Suprapubic skin (tissue), 4 donors: ENCODE measurements at places on chromosomes 1 and 21.

- no peak for DNase-seq
These were observed 184.3 kb downstream of the HIVEP3 start for GRCh38 chr1:41734201-41734970.

DNA sequence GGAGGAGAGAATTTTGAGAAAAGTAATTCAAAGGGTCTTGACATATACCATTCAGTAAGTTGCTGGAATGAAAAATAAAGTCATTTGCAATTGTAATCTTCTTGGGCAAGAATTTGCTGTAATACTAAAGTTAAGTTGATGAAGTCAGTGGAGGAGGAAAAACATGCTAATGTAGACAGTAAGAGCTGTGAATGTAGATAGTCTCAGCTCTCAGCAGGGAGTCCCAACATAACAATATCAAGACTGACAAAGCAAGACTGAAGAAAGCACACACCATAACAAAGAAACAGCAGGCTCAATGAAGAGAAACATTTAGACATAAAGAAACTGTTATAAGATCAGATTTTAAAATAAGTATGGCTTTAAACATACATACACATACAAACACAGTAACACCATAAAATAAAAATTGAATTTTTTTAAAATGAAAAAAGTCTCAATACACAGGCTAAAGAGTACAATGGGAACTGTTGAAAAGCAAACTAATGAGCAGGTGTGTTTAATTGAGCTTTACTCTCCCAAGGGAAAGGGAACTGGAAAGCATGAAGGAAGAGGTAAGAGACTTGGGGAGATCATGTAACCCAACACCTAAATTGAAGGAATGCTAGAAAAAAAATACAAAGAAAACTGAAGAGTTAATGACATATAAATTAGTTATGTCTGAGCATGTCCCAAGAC is 336.3 kb upstream of the NCAM2 start:
- no peak for DNase-seq

DNA sequence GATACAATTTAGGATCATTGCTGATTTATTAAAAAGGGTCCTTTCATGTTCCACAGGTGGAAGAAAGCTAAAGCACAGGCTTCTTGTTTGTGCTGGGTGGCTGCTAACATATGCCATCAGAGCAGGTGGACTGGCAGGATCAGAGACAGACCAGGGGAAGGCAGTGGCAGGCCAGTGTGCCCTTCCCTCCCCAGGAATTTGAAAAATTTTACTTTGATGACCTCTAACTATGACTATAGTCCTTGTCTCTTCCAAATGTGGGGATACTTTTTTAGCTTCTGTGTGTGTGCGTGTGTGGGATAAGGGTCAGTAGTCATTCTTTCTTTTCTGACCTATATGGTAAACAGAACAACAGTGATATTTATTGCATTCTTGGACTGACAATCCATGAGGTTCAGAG is 49.9 kb downstream of the LHX9 start:
- DNase-seq: no peak

GRCh38 chr1:107879927-107880326 is 85.1 kb downstream of the VAV3 start:
- no peak for DNase-seq

DNA sequence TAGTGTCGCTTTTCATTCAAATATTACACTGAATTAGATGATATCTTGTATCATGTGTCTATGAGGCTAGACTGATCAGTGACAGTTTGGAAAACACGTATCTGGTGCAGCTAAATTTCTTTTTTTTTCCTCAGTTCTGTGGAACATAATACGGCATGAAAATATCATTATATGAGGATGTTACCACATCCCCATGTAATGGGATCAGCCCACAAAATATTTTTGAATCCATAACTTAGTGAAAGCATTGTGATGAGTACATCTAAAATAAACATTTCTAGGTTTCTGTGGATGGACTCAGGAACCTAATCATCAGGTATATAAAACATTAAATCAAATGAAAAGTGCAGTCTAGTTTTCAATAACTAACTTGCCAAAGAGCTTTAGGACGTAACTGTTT is 356.3 kb downstream of the USP25 start:
- DNase-seq: no peak

GRCh38 chr21:37974081-37974480 is 57.8 kb upstream of the KCNJ6 start:
- no peak for DNase-seq

DNA sequence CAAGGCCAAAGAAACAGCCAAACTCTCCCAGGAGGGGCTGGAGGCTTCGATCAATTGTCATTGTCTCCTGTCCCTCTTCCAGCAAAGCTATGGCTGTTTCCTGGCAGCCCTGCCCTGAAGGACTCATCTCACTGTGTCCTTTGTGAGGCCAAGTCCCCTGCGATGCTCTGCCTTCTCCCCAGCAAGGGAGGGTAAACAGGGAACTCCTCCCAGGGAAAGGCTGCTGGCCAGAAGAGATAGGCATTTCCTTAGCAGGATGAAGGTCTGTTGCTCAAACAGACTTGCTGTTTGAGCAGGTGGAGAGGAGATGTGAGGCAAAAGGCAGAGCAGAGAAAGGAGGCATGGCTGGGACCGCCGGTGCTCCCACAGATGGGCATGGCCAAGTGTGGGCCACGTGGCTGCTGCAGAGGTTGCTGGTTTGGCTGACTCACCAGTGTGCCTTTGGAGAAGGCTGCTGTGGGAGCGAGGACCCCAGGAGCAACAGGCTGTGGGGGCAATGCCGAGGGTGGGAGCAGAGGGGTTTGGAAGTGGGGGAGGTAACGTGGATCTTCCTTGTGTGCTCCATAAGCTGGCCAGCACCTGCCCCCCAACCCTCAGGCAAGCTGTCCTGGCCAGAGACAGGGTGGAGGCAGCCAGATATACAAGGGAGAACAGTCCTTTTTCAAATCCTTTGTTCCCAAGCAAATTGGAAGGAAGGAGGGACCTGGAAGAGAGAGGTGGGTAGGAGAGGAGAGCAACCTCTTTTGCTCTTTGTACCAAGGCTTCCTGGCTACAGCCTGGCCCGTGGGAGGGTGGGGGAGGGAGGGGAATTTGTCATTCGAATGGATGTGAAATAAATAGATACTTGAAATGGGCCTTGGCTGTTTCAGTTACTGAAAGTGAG is 449.8 kb downstream of the SIPA1L2 start:
- no peak for DNase-seq
